GM06990 (cell line): ENCODE measurements at places on chromosomes 2 and 18.

DNA sequence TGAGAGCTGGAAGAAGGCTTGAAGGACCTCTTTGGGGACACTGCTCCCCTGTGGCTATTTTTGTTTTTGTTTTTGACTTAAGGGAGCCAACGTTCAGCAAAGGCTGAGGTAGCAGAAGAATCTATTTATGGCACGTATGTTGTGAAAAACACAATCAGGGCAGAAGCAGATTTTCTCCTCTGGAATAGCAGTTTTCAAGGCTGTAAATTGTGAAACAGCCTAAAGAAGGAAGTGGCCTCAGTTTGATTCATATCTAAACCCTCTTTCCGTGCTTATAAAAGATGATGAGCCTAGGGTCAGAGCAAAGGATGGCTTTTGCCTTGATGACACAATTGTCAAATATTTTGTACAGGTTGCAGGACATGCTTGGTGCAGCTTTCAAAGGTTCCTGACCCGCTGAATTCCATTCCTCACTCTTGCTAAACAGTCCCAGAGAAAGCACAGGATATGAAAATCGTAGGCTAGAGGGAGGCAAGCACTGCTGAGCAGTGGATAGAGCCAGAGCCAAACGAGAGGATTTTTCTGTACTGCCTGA, 106.2 kb upstream of the DLX2 start:
- no peak for DNase-seq

DNA sequence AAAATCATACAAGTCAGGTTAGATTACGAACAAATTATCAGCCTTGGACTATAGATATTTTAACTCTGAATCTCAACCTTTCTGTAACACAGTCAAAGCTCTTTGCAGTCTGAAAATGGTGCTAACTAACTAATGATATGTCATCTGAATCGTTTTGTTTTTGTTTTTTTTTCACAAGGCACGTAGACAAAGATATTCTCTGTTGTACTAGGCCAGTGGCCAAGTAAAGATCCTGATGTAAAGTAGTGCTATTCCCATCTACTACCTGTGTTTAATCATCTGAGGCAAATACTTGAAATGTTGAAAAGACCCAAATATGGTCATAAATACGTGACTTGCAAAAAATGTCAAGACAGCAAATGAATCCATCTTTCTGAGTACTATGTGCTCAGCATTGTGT, 65.7 kb downstream of the REL start:
- DNase-seq = no peak

DNA sequence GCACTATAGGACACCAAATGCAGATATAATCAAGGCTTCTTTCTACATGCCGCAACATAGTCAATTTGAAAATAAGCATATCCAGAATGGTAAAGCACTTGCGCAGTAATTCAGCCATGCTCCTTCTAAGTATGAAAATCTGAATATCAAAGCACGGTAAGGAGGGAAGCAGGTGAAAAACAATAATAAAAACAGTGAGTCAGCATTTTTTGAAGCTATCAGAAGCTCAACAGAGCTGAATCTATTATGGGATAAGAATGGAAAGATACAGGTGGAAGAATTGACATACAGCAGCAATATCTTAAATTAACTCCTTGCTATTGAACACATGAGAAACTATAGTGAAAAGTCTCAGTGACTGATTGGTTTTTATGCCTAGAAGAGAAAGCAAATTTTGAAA, 266.3 kb downstream of the NRXN1 start:
- DNase-seq = no peak

- no peak for DNase-seq
These were observed 36.2 kb upstream of the CNGA3 start for GRCh38 chr2:98310010-98310409.

DNA sequence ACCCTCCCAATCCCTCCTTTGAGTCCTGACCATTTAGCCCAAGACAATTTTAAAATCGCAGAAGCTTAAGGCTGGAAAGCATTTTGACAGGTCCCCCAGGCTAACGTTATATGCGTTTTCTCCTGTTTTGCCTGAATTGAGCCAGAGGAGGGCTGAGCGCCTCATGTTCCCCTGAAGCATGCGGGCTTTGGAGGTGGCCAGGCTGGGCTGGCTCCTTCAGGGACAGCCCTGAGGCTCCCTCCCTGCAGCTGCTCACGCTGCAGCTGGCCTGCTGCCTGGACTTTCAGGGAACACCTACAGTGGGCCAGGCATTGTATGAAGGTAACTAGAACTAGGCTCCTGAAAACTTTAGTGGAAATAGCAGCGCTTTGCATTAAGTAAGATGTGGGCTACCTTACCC, 179.2 kb downstream of the ACKR3 start:
- DNase-seq = no peak

- DNase-seq = no peak
These were observed 708 bp upstream of the RPIA start for GRCh38 chr2:88690591-88691338.

DNA sequence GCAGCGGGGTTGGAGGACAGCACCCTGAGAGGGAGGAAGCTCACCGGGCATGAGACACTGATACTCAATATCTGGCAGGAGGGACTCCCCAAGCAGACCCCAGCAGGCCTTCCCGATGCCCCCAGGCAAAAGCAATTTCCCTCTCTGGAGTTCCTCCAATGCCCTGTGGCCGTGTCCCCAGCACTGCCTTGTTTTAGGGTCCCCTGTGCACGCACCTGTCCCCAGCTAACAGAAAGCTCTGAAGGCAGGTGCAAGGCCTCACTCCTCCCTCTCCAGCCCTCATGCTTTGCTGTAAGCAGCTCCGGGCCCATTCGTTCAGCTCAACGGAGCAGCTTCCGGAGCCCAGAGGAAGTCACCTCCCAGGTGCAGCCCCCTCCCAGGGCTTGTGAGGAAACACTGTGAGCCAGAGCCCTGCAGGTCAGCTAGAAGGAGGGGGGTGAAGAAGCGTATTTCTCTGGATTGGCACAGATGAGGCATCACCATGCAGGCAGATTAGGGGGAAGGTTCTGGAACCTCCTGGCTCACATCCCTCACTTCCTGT, 50.3 kb upstream of the ID2 start:
- no peak for DNase-seq

DNA sequence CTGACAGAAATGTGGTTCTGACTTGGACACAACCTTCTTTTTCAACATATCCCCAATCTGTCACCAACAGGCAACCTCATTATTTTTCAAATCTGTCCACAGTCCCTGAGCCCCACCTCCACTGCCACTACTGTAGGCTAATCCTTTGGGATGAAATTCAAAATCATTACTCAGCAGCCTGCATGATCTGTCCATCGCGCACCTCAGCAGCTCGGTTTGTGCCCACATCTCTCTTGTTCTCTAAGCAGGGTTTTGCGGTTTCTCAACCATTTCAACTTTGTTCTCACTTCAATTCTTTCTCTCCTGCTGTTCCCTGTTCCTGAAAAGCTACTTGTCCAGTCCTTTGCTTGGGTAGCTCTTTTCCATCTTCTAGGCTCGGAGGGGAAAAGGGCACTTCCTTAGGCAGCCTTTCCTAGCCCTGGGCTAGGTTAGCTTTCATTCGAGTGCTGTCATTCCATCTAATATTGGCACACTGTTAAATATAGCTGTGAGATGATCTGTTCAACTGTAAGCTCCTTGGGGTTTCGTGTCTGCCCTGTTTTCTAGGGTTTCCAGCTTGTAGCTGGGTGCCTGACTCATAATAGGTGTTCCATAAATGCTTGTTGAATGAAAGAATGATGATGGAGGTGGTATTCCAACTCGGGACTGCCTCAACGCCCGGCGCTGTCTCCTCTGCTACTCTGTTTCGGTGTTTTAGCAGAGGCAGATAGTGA, 653 bp upstream of the ANKAR start:
- DNase-seq = no peak

GRCh38 chr18:8602040-8602439, 7.2 kb upstream of the RAB12 start:
- DNase-seq = no peak

DNA sequence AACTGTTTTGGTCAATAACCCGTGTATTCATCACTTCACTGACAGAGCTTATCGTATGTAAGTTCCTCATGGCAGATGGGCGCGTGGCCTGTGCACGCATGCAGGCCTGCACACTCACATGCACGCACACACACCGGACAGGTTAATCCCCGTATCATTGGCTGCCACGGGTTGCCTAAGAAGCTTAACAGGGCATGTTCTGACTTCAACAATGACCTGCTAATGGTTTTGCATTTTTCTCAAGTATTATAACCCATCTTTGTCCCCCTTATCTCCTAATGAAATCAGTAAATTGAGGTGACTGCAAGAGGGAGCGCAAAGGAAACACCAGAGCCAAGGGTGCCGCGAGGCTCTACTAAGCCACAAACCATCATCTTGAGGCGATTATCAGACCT, 399.0 kb upstream of the ID2 start:
- no peak for DNase-seq

GRCh38 chr2:23066686-23067085, 318.3 kb upstream of the KLHL29 start:
- no peak for DNase-seq

- DNase-seq = peak; percentile 34
These were observed 211.6 kb upstream of the SMAD7 start for GRCh38 chr18:49162226-49162864.

DNA sequence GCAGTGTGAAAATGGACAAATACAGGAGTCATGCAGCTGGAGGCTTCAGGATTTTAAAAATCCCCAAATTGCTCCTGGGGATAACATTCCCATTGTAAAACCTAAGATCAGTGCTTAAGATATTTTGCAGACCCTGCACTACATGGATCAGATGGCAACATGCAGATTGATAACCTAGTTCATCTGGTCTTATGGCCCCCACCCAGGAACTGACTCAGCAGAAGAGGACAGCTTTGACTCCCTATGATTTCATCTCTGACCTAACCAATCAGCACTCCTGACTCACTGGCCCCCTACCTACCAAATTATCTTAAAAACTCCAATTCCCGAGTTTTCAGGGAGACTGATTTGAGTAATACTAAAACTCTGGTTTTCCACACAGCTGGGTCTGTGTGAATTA, 20.0 kb downstream of the SRBD1 start:
- no peak for DNase-seq
